ENCODE measurements at places on chromosomes 16 and 17.

GRCh38 chr17:51630101-51630671, 369.8 kb downstream of the UTP18 start:
- no peaks in the 10 kb centered on the region for H3K4me1 ChIP-seq
- no peak for DNase-seq
- no peak overlapping the region for H3K27ac ChIP-seq
- peaks cover 5% of the 10 kb centered on the region for H3K27me3 ChIP-seq
- H3K36me3 ChIP-seq, result no peaks in the 10 kb centered on the region
- no peak overlapping the region for H3K4me3 ChIP-seq

DNA sequence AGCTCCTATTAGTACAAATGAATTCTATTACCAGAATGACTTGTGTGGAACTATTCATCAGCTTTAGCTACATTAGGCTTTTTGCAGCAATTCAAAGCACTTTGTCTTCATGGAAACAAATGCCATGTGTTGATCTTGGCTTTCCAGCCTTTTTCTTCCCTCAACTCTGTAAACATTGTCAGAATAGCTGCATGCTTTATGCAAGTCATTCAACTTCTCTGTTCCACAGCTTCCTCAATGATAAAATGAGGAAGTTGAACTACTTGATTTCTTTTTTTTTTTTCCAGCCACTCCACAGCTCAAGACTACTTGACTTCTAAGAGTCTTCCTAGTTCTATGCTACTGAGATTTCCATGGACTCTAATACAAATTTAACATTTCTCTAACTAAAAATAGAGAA, 41.1 kb downstream of the KIAA0753 start:
- DNase-seq, result no peak
- H3K36me3 ChIP-seq, result peaks cover 46% of the 10 kb centered on the region
- no peaks in the 10 kb centered on the region for H3K27me3 ChIP-seq
- no peak overlapping the region for H3K27ac ChIP-seq

DNA sequence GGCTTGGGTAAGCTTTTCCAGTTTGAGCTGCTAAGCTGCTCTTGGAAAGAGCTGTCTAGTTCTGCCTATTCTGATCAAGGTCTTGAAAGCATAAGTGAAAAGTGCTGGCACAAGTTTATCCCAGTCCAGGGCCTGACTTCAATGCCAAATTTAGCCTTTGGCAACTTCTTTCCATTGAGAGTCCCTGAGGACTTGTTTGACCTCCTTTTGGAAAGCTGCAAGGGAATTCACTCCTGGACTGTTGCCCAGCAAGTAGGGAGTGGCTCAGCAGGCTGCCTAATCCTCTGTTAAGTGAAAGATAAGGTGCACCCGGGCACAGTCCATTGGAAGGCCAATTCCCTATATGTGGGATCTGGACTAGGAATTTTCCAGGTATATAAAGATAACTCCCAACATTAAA, 16.0 kb upstream of the TANC2 start:
- no peaks in the 10 kb centered on the region for H3K36me3 ChIP-seq
- peaks cover 3% of the 10 kb centered on the region for H3K27me3 ChIP-seq
- H3K27ac ChIP-seq, result no peak overlapping the region
- H3K4me3 ChIP-seq, result no peak overlapping the region
- H3K4me1 ChIP-seq, result no peaks in the 10 kb centered on the region

DNA sequence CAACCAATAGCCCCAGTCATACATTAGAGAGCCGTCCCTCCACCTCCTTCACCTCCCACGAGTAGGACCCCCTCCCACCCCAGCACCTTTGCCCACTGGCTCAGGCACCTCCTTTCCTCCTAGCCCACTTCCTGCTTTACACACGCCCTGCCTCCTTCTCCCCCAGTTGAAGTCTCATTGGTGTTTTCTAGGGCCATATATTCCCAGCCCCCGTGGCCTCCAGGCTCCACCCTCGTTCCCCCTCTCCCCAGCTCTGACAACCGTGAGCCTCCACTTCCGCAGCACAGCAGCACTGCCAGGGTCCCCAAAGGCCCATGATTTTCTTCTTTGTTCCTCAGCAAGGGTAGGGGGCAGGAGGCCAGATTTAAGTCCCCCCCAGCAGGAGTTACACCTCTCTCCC, 340.3 kb upstream of the TNRC6C start:
- H3K27ac ChIP-seq, result no peak overlapping the region
- DNase-seq, result no peak
- H3K36me3 ChIP-seq, result no peaks in the 10 kb centered on the region
- H3K4me1 ChIP-seq, result no peaks in the 10 kb centered on the region

DNA sequence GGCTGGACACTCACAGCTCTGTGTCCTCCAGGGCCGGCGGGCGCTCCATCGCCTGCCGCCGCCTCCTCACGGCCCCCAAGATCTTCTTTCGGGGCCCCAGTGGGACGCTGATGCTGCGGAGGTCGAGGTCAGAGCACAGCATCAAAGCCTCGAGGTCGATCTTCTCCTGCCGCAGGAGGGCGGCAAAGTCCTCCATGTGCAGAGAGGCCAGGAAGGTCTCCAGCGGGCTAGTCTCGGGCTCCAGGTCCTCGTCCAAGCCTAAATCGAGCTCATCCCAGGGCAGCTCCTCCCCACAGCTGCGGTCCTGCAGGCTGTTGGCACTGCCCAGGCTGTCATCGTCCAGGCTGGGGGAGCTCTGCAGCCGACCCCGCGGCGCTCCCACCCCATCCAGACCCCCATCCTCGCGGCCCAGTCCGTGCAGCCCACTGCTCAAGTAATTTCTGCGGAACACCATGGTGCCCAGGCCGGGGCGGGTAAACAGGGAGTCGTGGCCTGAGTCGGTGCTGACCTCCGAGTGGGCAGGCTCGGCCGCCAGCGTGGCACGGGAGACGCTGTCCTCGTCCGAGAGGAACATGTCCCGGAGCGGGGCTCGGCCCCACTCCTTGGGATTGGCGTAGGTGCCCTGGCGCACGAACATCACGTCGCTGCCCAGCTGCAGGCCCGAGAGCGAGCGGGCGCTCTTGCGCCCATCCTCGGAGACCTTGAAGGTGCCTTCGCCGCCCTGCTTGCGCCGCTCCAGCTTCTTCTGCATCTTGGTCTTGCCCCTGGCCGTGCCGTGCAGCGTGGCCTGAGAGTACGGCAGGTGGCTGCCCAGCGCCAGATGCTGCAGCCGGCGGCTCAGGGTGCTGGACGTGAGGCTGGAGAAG, 3.4 kb downstream of the USH1G start:
- no peak overlapping the region for H3K27ac ChIP-seq
- peaks cover 19% of the 10 kb centered on the region for H3K4me1 ChIP-seq

DNA sequence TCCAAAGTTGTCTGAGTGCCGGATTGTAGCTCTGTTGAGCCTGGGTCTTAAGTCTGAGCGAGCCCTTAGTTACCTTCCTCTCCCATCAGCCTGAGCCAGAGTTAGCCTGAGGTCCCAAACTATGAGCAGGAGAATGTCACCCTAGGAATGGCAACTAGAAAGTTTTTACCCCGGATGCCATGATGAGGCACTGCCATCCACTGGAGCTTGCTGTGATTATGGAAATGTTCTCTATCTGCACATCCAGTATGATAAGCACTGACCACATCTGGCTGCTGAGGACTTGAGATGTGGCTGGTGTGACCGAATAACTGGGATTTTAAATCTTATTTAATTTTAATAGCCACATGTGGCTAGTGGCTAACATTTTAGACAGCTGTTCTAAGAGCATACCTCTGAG, 550.0 kb downstream of the CDH13 start:
- H3K27ac ChIP-seq, result no peak overlapping the region
- H3K27me3 ChIP-seq, result no peaks in the 10 kb centered on the region
- H3K4me1 ChIP-seq, result no peaks in the 10 kb centered on the region
- no peak for DNase-seq
